ENCODE measurements at places on chromosomes 16 and 17.

GRCh38 chr17:57375770-57376225 is 119.5 kb downstream of the MSI2 start:
- no peak for DNase-seq

- no peak for DNase-seq
Observed at GRCh38 chr17:47301831-47302230, 21.9 kb upstream of the EFCAB13 start.

- DNase-seq: peak; percentile 39
Observed at GRCh38 chr16:55257966-55258613, 65.9 kb upstream of the IRX6 start.

- DNase-seq: no peak
Observed at GRCh38 chr16:49665482-49666230, 190.3 kb downstream of the ZNF423 start.

DNA sequence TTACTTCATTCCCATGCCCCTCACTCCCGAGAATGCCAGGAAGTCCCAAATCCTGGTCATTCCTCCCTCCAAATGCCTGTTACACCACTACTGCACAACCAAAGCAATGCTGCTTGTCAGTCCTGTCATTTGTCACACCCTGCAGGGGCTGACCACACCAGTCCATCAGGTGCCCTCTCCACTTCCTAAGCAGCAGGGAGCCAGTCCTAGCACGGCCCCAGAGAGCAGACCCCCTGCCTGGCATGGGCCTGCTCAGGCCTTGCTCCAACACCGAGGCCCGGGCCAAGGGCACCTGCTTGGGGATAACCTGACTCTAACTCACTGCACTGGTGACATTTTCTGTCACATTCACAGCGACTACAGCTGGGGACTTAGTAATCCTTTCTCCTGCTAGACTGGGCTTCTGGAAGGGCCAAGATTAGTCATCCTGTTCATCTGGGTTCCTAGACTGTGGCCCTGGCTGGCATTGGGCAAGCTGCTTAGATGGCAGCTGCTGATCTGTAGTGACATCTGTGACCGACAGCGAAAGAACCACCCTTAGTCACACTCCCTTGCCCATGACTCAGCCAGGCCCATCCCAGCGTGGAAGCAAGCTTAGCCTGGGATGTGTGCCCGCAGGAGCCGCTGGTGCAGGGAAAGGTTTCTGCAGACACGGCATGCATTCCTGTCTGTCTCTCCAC is 5.4 kb downstream of the ALYREF start:
- no peak for DNase-seq

- DNase-seq: no peak
Observed at GRCh38 chr16:66251476-66252160, 114.9 kb upstream of the CDH5 start.

- no peak for DNase-seq
Observed at GRCh38 chr16:70250748-70251628, 752 bp downstream of the EXOSC6 start.

- DNase-seq: no peak
Observed at GRCh38 chr17:43517615-43518386, 28.3 kb downstream of the ETV4 start.

GRCh38 chr17:73819440-73820395 is 175.5 kb upstream of the SDK2 start:
- no peak for DNase-seq

DNA sequence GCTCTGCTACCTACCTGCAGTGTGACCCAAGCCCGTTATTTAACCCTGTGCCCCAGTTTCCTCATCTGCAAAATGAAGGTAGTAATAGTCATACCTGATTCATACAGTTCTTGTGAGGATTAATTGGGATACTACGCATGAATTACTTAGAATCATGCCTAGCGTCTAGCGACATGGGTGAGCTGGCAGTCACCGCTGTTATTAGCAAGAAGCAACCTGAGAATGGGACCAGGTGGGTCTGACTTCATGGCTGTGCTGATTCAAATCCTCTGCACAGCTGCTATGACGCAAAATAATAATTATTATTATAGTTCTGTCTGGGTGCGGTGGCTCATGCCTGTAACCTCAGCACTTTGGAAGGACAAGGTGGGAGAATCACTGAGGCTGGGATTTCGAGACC is 7.9 kb downstream of the SOCS1 start:
- no peak for DNase-seq
